Stimulated activated CD8-positive, alpha-beta memory T cell treated with anti-CD3 and anti-CD28 coated beads, Interleukin-7, amount 100 ng/mL, for 1 hour (primary cell): ENCODE measurements at places on chromosomes 2 and 18.
A peak's percentile ranks its signal among the peaks of the same experiment; 100 is the strongest.

DNA sequence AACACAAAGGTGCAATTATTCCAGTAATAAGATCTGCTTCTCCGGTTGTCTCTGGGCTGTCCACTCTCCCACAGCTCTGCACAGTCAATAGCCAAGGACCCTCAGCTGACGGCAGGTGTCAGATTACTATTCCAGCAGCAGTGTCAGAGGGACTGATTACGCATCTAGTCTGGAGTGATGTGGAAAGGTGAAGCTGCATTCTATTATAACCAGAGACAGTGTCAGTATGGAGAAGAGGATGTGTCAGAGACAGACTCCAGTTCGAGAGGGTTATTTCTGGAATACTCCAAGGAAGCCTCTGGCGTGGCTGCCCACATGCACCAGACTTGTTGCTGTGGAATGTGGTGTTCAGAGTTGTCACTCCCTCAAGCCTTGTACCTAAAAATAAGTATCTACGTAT is 163.6 kb upstream of the TMEM200C start:
- no peak for DNase-seq

DNA sequence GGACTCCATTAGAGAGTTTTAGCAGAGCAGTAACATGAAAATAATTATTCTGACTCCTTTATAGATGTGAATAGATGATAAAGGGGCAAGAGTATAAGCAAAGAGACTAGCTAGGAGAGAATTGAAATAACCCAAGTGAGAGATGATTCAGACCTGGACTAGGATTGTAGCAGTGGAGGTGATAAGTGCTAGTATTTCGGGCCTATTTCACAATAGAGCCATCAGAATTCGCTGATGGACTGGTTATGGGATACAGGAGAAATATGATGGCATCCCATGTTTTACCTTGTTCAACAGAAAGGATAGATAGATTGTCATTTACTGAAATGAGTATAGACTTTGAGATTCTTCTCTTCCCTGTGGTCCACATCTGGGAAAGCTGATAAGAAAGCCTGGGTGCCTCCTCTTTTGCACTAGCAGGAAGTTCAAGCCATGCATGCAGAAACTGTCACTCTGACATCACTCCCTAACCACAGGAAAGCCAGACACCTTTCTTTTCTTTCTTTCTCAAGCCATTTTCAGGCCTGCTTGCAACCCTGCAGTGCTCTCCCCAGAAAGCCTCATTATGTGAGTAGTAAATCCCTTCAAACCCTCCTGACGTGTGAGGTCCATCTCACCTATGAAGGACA is 25.3 kb downstream of the DYNAP start:
- DNase-seq, result no peak

DNA sequence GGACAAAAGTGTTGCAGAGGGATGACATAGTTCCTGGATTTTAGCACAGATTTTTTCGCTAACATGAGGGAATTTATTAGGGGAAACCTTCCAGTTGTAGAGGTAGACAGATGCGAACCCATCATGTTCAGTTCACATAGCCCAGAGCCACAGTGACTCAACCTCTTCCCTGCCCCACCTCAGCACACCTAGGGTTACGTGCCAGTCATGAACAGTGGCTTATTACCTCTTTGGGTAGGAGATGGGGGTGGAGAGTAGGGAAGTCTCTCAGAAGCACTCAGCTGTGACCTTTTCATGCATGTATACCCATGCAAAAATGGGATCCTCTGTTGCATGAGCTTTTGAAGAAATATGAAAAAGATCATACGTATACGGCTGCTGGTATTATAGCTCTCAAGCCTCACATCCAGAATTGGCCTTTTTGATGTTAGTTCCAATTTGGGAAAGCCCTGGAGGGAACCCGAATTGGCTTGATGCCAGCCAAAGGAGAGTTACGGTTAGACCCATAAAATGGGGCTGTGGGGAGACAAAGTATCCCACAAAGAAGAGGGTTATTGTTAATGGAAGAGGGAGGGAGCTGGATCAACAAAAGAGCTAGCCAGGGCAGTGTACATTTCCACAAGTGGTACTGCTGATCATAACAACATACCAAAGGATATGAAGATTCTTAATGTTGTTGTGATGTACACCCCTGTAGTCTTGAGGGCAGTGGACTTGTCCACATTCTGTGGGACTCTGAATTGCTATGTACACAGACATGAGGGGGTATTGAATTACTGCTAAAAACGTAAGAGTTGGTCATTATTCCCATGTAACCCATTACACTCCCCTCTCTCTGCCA is 4.9 kb downstream of the TANC1 start:
- DNase-seq, result no peak

- no peak for DNase-seq
These were observed 1428.4 kb upstream of the CDH2 start for GRCh38 chr18:29605365-29605764.

DNA sequence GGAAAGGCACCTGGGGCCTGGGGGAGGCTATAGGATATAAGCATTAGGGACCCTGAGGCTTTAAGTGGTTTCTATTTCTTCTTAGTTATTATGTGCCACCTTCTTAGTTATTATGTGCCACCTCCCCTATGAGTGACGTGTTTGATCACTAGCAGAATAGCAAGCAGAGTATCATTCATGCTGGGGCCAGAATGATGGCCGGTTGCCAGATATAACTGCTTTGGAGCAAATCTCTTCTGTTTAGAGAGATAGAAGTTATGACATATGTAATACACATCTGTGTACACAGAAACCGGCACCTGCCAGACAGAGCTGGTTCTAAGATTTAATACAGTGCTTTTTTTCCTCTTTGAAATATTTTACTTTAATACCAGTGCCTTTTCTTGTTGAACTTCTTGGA is 29.4 kb downstream of the LIPG start:
- no peak for DNase-seq

- DNase-seq, result no peak
These were observed 14.0 kb downstream of the KIF5C start for GRCh38 chr2:148888986-148889385.

- no peak for DNase-seq
These were observed 12.8 kb upstream of the SCN9A start for GRCh38 chr2:166388481-166389070.

DNA sequence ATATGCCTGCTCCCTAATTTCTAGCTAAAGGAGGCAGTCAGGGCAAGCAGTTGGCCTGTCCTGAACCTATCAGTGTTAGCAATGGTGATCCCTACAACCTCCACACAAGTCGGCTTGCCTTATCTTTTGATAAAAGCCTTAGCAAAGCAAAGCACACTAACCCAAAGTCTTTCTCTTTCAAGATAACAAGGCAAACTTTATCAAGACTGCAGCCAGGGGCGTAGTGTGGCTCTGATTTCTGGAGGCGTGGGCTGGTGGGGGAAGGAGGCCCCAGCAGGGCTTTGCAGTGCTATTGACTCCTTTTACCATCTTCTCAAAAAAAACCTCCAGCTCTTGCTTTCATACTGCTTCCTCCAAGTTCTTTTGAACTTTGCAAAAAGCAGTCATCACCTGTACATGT is 40.2 kb upstream of the LAMA1 start:
- DNase-seq, result no peak

- no peak for DNase-seq
These were observed 87.1 kb upstream of the TFCP2L1 start for GRCh38 chr2:121372082-121372481.

DNA sequence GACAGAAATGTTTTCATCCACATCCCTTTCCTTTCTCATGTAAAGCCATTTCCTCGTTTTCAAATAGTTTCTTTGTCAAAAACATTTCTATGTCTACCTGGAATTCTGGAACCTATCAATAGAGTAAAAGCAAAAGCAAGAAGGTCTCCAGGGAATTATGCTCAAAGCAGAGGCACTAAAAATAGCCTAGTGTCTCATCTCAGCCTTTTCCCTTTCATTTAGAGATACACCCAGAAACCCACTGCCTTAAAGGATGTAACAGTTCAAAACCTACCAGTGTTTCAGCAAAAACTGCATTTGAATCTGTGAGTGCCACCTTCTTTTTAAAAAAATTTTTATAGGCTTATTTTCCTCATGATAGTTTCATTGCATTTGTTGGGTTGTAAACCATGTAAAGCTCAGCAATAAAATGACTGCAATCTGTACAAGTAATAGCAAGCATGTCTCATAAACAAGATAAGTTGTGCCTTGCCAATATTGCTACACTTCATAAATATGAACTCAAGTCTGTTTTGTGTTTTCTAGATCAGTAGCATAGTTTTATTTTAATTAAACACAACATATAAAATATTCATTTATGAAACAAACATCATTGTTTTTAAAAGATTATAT is 927.3 kb upstream of the ACVR2A start:
- no peak for DNase-seq

- no peak for DNase-seq
These were observed 40.0 kb upstream of the FOSL2 start for GRCh38 chr2:28352610-28353195.

GRCh38 chr18:45119876-45120275 is 439.2 kb downstream of the SETBP1 start:
- no peak for DNase-seq

- DNase-seq, result peak; percentile 12
These were observed 3.7 kb downstream of the HDAC4 start for GRCh38 chr2:239396881-239397681.

GRCh38 chr2:241701399-241702154 is at the start of gene ING5:
Gene ING5, plus strand, starts transcription at chr2:241702039. Its CDS starts 27 bp downstream, at chr2:241702066.
- peak; percentile 88 for DNase-seq

DNA sequence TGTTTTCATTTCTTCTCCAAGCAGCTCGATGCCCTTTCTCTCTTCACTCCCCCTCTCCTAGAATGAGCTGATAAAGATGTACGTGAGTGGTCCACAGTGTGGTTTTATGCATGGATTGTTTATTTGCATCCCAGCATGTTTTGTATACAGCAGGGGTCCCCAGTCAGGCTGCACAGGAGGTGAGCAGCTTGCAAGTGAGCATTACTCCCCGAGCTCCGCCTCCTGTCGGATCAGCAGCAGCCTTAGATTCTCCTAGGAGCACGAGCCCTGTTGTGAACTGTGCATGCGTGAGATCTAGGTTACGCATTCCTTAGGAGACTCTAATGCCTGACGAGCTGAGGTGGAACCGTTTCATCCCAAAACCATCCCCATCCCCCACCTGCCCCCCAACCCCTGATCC is 262.6 kb downstream of the AGAP1 start:
- DNase-seq, result no peak

- DNase-seq, result no peak
These were observed 104.3 kb downstream of the TTC27 start for GRCh38 chr2:32732120-32732519.

GRCh38 chr2:211723398-211723797 is 815.2 kb downstream of the ERBB4 start:
- DNase-seq, result no peak

DNA sequence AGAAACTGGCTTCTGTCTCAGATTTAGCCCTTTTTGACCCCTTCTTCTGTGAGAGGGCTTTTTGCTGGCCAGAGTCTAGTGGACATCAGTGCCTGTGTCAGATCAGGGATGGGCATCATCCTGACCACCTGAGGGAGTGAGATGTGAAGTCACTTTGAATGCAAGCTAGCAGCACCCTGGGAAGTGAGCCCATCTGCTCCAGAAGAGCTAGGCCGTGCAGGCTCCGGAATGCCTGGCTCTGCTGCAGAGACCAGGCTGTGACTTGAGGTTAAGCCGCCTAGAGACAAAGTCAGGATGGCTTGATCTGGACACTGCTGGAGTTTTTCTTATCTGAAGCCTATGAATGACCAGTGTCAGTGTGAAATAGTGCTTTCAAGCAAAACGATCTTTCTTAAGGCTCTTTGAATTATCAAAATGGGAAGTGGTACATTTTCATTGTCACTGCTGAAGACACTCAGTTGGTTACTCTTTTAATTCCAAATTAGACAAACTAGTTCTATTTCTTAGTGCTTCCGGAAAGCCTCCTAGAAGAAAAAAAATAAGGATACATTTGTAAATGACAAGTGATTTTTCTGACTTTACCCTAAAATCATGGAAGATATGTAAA is 20.8 kb downstream of the DGUOK start:
- no peak for DNase-seq

DNA sequence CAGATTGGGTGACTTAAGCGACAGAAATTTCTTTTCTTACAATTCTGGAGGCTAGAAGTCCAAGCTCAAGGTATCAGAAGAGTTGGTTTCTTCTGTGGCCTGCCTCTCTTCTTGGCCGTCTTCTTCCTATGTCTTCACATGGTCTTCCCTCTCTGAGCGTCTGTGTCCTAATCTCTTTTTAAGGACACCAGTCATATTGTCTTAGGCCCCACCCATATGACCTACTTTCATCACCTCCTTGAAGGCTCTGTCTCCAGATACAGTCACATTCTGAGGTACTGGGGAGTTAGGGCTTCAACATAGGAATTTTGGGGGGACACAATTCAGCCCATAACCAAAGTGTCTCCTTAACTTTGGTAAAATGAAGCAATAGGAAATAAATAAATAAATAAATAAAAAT is 110.9 kb upstream of the EPC2 start:
- no peak for DNase-seq

- no peak for DNase-seq
These were observed 159.6 kb downstream of the SLC8A1 start for GRCh38 chr2:40292291-40292690.

GRCh38 chr2:63662028-63662804 is 73.5 kb downstream of the MDH1 start:
- DNase-seq, result no peak

GRCh38 chr2:1518867-1519530 is 105.7 kb downstream of the TPO start:
- DNase-seq, result no peak

- no peak for DNase-seq
These were observed 26.2 kb upstream of the KDM3A start for GRCh38 chr2:86414996-86415395.

DNA sequence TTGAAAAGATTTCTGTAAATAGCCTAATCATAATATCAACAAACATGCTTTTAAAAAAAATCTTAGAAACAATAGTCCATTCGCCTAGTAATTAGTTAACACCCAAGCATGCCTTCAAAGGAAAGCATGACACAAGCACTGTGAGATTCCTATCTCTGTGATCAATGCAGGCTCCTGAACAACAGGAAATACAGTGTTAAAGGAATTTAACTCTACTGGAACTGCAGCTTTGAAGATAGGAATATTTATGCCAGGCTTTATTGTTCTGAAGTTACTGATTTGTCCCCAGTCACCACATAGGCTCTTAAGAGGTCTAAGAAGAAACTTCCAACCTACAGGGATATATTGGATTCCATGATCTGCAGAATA is 15.4 kb upstream of the FAM124B start:
- DNase-seq, result no peak

DNA sequence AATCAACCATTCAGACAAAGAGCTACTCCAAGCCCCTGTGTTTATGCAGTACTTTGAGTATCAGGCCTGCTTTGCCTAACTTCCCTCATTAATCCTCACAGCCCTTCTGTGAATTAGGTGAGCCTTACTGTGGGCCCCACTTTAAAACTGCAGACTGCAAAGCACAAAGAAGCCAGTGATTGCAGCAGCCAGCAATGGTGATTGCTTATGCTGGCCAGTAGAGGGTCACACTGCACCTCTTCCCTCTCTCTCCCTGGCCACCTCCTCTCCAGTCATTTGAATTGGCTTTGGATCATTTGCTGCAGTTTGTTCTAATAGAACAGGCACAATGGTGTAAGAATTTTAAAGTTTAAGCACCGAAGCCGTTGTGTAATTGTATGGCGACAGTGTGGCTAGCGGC is 229.9 kb downstream of the AGPS start:
- no peak for DNase-seq

- DNase-seq, result no peak
These were observed 117.5 kb downstream of the LYPD6B start for GRCh38 chr2:149155988-149156387.
